ENCODE measurements at places on chromosomes 1 and 21. TPM values are rescaled to one million over a fixed set of nuclear protein-coding genes. Genes with fewer than 3 reads are reported as not detected.

- no peak for DNase-seq
These were observed 11.1 kb downstream of the EIF4G3 start for GRCh38 chr1:21165646-21166045.

- no peak for DNase-seq
These were observed 36.6 kb downstream of the CCDC185 start for GRCh38 chr1:223429821-223430220.

DNA sequence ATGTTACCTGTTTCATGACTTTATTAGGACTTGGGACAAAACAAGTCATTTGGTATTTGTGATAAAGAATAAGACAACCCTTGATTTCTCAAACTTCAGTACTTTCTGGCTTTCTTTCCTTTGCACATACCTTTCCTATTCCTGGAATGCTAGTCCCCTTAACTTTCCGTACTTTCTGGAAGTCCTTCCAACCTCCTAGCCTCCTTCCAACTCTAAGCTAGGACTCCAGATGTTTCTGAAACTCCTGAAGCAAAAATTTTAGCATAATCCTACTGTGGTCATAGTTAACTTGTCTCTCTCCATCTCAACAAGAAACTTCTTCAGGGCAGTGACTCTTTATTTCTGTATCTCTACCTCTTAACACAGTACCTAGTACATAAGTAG lies 19.8 kb upstream of the C1orf105 start:
- no peak for DNase-seq

- no peak for DNase-seq
These were observed 1.6 kb downstream of the PPP1R15B start for GRCh38 chr1:204409836-204410687.

DNA sequence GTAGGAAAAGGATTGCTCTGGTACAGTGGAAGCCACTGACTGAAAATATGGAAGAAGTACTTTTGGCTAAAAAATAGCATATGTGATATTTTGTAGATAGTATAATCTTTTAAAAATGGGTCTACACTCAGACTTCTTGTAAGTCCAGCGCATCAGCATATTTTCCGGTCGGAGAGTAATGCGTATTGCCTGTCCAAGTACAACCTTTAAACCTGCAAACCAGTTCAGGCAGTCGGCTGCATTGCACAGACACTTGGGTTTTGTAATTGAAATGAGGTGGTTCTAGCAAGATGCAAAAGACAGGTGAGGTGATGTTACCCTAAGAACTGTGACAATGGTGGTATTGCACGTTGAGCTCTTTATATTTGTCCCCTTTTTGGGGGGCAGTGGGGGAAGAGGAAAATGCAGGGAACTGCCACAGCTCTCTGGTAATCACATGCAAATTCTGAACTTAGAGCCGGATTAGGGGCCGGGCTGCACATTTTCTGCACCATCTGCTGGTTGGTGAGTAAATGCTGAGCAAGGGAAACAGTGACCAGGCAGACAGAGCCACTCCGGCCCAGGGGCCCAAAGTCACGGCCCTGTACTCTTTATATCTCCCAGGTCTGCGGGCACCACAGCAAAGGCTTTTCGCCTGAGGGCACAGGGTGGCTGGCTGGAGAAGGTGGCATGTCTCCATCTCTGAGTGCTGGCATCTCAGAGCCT lies 2.3 kb downstream of the GPR137B start:
- no peak for DNase-seq

- no peak for DNase-seq
These were observed at the start of gene FCER1G for GRCh38 chr1:161215076-161215475. Gene FCER1G (plus strand): TSS chr1:161215295. CDS start chr1:161215322, 27 bp downstream.

DNA sequence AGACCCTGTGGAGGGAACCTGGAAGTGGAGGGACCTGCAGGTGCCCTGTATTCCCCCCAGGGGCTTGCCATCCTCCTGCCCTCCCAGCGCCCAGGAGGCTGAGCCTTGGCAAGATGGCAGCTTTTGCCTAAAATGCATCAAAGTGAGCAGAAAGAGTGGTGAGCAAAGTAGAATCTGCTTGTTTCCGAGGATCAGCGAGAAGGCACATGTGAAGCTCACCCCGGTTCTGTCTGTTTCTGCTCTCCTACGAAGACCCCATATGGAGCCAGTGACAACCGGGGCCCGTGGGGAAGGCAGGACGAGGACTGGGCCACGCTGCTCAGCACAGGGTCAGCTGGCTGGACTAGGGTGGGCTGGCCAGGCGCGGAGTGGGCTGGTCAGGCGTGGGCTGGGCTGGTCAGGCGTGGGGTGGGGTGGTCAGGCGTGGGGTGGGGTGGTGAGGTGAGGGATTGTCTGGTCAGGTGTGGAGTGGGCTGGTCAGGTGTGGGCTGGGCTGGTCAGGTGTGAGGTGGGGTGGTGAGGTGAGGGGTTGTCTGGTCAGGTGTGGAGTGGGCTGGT lies 5.2 kb upstream of the FNDC10 start:
- DNase-seq: no peak

DNA sequence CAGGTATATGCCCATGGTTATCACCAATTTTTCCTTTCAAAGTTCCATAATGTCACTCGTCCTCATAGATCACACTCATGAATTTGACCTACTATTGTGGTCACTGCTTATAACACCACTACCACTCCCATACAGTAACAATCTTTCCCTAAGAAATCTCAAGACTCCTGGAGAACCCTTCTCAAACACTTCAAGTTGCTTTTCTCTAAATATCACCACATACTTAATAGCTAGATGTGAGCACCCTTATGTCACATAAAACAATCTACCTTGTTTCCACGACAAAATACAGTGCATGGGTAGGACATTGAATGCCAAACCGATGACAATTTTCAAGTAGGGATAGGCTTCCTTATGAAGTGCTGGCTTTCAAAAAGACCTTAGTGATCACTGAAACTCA lies 104.5 kb downstream of the LRRC53 start:
- DNase-seq: no peak

- no peak for DNase-seq
These were observed 105.5 kb upstream of the SPAG17 start for GRCh38 chr1:118290571-118290970.

GRCh38 chr1:53038566-53038965 lies 23.4 kb upstream of the PODN start:
- no peak for DNase-seq

DNA sequence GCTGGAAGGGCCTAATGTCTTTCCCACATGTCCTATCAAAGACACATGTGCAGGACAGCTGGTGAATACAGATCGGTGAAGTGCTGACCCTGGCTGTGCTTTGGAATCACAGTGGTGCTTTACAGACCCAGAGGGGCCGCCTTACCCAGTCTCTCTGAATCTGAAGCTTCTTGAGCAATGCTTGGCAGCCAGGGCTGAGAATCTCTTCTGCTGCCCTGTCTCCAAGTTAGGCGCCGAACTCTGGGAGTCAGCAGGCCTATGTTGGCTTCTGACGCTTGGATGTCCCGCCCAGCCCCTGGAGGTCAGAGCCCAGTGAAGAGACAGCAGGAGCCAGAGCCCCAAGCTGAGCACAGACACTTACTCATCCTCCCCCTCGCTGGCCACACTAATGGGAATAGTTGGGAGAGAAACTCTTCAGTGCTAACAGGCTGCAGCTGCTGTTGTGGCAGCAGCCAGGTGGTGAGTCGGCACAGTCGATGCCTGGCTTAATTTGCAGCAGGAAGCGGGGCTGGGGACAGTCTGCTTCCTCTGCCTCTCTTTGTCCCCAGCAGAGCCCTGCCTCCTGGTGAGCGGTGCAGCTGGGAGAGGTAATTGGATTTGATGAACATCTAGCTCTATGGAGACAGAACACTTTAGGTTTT lies 68.1 kb downstream of the URB2 start:
- no peak for DNase-seq

DNA sequence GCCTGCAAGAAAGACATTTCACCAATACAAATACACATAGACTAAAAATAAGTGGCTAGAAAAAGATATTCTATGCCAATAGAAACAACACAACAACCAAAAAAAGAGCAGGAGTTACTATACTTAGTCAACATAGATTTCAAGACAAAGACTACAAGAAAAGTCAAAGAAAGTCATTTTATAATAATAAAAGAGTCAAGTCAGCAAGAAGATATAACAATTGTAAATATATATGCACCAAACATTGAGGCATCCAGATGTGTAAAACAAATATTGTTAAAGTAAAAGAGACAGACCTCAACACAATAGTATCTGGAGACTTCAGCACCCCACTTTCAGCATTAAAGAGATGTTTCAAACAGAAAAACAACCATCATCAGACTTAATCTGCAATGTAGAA lies 104.6 kb downstream of the AMY1C start:
- no peak for DNase-seq

DNA sequence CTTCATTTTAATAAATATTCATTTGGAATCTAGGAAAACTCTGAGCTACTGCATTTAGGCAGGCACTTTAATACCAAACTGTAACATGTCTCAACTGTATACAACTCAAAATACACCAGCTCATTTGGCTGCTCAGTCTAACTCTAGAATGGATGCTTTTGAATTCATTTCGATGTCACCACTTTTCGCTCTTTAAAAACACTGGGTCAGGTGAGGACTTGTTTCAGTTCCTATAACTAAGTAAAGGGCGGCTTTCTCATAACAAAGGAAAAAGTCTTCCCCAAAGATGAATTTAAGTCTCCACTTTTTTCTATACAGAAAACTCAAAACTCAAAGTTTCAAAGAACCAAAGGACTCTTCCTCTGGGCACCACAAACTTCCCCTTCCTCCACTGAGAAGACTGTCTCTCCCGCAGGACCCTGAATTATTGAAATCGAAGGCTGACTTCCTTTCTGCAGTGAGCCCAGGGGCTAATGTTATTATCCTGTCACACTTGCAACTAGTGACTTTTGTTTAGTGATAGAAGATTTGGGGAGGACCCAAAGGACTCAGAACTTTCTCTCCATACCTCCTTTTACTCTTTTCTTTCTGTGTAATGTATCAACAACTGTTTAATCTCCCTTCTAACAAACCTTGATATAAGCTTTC lies 9.7 kb upstream of the DHX9 start:
- no peak for DNase-seq

DNA sequence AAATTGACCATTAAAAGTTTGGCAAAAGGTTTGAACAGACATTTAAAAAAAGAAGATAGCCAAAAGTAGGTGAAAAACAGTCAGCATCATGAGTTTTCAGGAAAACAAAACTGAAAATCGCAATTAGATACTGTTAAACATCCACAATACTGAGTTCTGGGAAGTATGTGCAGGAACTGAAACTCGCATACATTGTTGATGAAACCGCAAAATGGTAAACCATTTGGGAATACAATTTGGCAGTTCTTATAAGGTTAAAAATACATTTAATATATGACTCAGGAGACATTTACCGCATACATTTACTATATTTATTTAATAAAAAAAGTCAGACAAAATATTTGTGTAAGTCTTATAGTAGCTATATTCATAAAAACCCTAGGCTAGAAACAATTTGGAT lies 393.2 kb downstream of the COL11A1 start:
- DNase-seq: no peak

DNA sequence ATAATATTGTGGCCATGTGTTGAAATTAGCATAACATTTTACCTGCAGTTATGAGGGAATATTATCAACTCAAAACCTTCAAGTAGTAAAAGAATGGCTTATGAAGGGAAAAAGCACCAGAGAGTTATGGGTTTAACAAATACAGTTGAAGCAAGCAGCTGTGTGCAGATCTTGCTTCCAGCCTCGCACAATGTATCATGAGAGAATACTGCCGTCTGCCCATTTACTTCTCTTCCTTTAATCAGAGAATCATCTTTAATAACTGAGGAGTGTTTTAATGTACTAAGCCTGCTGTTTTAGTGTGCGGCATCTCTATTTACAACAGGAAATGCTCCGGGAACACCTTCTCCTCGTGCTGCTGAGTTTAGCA lies 120.9 kb downstream of the ATG4C start:
- no peak for DNase-seq

The SPATC1L gene
- 4.3 TPM for total RNA-seq

The LHX8 gene
- total RNA-seq: 20.5 TPM

The PLEKHN1 gene
- total RNA-seq: 0.34 TPM

The CLCA1 gene
- total RNA-seq: not detected

The ZMYND12 gene
- not detected for total RNA-seq

The SGIP1 gene
- 0.41 TPM for total RNA-seq

The EXOC8 gene
- total RNA-seq: 16.0 TPM

The SCYL3 gene
- 7.5 TPM for total RNA-seq

The FMO1 gene
- not detected for total RNA-seq

The DCST1 gene
- not detected for total RNA-seq

The CYYR1 gene
- 22.3 TPM for total RNA-seq

The NR0B2 gene
- total RNA-seq: not detected

The ZSWIM5 gene
- not detected for total RNA-seq

The PTPRC gene
- not detected for total RNA-seq

The OR6F1 gene
- total RNA-seq: not detected

The S100A7 gene
- total RNA-seq: not detected

The C1orf141 gene
- total RNA-seq: not detected

The H3-3A gene
- 310 TPM for total RNA-seq

The CFAP141 gene
- not detected for total RNA-seq

The PROK1 gene
- not detected for total RNA-seq

The ELF3 gene
- not detected for total RNA-seq

The GPBP1L1 gene
- total RNA-seq: 95.1 TPM

Data from SJSA1 (cell line).